T-helper 2 cell treated with Interferon-gamma antibody and Interleukin-4, amounts not matched to agents 5 μg/mL and 100 μg/mL, for 36 hours (primary cell): ENCODE measurements at places on chromosomes 2 and 18.

GRCh38 chr2:216133397-216133796 lies 24.2 kb downstream of the XRCC5 start:
- DNase-seq: no peak

GRCh38 chr2:64488050-64488974 lies 34.4 kb downstream of the LGALSL start:
- peak; percentile 51 for DNase-seq

GRCh38 chr18:63317982-63318888 lies 1.3 kb downstream of the BCL2 start:
- peak; percentile 83 for DNase-seq

GRCh38 chr2:168732100-168732499 lies 70.3 kb upstream of the NOSTRIN start:
- DNase-seq: no peak

- no peak for DNase-seq
Measured at GRCh38 chr2:107669335-107669734, 157.4 kb upstream of the RGPD4 start.

- DNase-seq: no peak
Measured at GRCh38 chr2:230774348-230774951, 61.8 kb downstream of the CAB39 start.

DNA sequence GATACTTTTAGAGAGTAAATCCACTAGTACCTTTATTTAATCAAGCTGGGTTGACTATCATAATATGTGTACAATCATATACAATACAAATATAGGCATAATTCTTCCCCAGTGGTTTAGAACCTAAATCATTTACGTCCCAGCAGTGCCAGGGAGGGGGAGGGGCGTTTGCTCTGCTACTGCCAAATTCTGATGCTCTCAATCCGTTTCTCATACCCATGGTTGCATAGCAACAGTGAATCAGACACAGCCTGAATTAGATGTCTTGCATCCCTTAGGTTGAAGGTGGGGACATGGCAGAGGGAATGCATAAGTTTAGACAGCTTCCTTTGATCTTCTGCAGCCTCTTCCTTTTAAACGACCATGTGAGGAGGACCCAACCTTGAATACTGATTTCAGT lies 135.4 kb downstream of the ABCA12 start:
- DNase-seq: no peak

DNA sequence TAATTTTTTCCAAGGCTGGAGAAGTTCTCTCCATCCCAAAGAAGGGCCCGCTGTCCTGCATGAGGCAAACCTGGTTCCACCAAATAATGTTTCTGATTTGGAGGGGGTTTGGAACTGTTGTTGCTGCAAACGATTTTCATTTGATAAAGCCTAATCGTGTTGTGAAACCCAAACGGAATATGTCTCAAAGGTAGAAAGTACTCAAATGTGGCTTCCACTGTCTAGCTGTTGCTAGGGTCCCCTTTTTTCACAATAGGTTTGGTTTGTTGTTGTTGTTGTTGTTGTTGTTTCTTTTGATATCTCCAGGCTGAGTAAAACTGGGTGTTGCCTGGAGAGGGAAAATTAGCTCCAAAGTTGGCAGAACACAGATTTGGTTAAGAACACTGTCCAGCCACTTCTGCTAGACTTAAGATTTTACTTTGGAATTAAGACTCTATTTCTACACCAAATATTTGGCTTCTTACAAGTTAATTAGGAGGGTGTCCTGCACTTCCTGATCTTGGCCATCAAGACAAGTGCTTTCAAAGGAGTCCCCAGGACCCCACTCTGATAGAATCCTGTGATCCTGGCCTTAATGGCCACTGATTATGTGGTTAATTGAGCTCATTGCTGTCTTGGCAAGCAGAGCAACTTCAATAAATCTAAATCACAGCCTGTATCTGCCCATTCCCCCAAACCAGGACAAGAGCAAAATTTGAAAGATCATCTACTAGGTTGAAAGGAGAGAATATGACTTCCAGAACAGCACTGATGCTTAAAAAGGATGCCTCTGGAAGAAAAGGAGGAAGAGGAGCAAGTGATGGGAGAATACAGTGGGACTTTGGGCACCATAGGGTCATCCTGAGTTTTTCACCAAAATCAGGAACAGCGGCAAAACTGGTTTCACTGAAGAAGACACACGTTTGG lies 3.3 kb upstream of the HOXD13 start:
- DNase-seq: no peak

DNA sequence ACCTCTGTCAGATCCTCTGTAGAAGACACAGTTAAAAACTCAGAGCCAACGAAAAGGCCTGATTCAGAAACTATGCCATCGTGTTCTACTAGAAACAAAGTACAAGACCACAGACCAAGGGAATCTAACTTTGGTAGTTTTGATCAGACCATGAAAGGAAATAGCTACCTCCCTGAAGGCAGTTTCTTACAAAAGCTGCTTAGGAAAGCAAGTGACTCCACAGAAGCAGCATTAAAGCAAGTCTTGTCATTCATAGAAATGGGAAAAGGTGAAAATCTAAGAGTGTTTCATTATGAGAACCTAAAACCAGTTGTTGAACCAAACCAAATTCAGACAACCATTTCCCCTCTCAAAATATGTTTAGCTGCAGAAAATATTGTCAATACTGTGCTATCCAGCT lies 58.2 kb downstream of the FSIP2 start:
- no peak for DNase-seq

GRCh38 chr2:136582628-136583205 lies 182.6 kb upstream of the THSD7B start:
- DNase-seq: peak; percentile 5

GRCh38 chr2:38748943-38749804 lies 2.0 kb downstream of the SRSF7 start:
- DNase-seq: no peak
